Activated gamma-delta T cell treated with anti-CD3 and anti-CD28 coated beads, Interleukin-2, amount 50 U/mL, for 16 hours (primary cell): ENCODE measurements at places on chromosomes 3 and 15.
A peak's percentile ranks its signal among the peaks of the same experiment; 100 is the strongest.

DNA sequence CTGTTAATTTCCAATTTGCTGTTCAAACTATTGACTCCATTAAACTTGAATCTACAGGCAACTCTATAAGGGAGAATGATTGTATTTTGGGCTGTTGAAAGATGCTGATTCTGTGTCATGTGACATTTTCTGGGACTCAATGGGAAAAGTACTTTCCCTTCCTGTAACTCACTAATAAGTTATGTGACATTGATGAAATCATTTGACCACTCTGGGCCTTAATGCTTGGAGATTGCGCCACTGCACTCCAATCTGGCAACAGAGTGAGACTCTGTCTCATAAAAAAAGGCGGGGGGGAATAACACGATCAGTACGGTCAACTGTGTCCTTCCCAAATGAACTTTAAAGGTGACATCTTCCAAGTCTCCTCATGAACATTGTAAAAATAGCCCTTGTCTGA, 215.2 kb upstream of the SGO1 start:
- no peak for DNase-seq

- DNase-seq, result no peak
Measured at GRCh38 chr3:156834962-156835535, 8.9 kb downstream of the LEKR1 start.

GRCh38 chr3:186077466-186077865, 31.4 kb downstream of the ETV5 start:
- DNase-seq, result no peak

DNA sequence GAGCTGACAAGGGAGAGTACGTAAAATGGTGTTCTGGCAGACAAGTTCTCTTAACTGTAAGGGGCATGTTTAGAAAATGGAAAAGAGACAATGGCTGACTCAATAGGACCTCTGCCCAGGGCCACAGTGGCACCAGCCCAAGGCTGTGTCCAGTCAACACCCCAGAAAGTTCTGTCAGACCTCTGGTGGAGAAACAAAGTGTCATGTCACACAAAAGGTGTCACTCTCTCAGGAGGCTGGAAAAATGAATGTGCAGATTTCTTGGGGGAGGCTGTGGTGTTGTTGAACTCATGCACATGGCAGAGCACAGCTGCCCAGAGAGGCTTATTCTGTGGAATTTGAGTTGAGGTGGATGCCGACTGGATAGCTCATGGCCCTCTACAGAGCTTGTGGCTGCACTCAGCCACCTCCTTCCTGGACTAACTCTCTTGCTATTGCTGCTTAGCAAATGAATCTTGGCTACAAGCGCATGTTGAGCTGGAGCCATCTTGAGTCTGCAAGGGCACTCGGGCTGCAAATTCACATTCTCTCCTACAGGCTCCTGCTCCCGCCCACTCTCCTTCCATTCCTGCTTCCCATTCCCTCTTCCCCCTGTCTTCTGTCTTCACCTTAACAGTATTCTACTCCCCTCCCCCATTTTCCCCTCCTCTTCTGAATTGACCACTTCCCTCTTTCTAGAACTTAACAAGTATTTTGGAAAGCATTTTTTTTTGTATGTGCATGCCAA, 55.8 kb upstream of the SLC7A14 start:
- DNase-seq, result no peak

GRCh38 chr15:55248895-55249294, 40.7 kb downstream of the RAB27A start:
- no peak for DNase-seq

- DNase-seq, result no peak
Measured at GRCh38 chr3:149352556-149352955, 19.1 kb upstream of the TM4SF18 start.

DNA sequence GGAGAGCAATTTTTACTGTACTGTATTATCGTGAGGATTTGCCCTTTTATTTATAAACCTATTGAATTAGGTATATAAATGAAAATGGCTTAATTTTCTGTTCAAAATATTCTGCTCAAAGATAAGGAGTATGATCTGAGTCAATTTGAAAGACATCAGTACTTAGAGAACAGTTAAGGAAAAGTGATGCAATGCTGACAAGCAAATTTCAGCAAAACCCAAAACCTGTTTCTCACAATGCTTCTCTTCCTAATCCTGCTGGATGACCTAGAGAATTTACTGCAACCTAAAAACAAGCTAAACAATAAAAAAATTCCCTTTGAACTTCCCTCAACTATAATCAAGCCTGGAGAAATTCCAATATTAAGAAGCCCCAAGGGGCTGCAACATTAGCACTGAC, 82.7 kb downstream of the RFX7 start:
- DNase-seq, result no peak

GRCh38 chr15:75776065-75776423, 63.4 kb upstream of the CSPG4 start:
- DNase-seq, result no peak

GRCh38 chr3:76694063-76694462, 345.8 kb upstream of the ROBO2 start:
- no peak for DNase-seq

- DNase-seq, result no peak
Measured at GRCh38 chr15:36301947-36302346, 277.5 kb upstream of the CDIN1 start.

- DNase-seq, result no peak
Measured at GRCh38 chr3:5977331-5977730, 789.8 kb downstream of the EDEM1 start.

GRCh38 chr3:133460809-133461208, 61.0 kb downstream of the BFSP2 start:
- no peak for DNase-seq

- no peak for DNase-seq
Measured at GRCh38 chr3:20488151-20488550, 302.1 kb upstream of the SGO1 start.

DNA sequence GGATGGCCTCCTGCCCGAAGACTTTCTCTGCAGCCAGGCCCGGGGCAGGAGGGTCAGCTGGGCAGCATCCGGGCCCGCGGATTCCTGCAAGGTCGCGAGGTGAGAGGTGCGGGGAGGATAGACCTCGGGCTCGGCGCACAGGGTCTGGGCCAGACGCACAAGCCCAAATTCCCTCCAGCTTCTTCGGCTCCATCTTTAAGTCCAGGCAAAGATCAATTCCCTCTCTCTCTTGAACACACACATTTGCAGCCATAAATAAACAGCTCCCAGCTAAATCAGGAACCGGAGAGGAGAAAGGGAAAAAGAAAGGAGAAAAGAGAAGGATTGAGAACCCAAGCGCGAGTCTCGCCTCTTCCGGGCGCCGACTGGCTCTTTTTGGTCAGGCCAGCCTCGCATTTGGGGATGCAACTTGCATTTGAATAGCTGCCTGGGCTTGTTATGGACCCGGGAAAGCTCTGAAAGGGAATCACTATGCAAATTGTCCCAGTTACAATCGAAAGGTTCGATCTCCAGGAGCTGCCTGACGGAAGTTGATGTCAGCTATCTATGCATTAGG, 14.5 kb upstream of the ONECUT1 start:
- no peak for DNase-seq

GRCh38 chr3:60250810-60251209, 1000.4 kb downstream of the FHIT start:
- DNase-seq, result no peak

DNA sequence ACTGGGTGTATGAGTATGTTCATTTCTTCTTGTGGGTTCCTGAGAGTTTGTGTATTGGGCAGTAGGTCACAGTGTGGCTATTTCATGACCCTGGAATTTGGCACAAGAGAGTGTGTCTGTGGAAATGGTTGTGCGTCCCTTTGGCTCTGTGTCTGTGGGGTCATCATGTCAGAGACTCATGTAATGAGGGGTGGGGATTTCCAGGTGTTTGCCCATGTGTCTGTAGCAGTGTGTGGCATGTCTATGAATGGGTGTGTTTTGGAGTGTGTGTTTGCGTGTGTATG, 1.3 kb upstream of the GATA2 start:
- no peak for DNase-seq

DNA sequence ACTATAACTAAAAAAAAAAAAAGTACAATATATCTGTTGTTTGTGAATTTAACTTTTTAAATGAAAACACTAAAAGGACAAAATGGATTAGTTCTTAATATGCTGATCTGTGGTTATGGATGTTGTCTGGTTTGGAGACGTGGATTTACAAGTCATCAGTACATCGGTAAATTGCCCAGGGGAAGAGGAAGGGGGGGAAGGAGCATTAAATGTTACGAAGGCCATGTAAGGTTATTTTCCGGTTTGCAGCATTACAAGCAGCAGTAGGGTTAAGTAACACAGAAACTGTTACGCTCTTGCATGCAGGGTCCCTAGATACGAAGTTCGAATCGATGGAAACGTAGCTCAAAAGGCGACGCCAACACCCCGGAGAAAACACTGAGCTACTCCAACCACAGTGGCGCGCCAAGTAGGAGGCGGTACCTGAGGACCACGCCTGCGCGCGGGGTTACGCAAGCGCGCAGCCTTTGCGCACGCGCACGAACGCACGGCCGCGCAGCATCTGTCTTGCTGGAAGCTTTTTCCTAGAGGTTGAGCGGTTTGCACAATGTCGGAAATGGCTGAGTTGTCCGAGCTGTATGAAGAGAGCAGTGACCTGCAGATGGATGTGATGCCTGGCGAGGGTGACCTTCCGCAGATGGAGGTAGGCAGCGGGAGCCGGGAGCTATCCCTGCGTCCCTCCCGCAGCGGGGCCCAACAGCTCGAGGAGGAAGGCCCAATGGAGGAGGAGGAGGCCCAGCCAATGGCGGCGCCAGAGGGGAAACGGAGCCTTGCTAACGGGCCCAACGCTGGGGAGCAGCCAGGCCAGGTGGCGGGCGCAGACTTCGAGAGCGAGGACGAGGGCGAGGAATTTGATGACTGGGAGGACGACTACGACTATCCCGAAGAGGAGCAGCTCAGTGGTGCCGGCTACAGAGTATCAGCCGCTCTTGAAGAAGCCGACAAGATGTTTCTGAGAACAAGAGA, at the start of gene EID1:
EID1 (plus strand) TSS at position 505 of the 966 bp plus-strand sequence; CDS start at position 548, 43 bp downstream.
- DNase-seq, result peak; percentile 82

GRCh38 chr3:103672346-103672745, 1237.5 kb downstream of the ZPLD1 start:
- DNase-seq, result no peak

DNA sequence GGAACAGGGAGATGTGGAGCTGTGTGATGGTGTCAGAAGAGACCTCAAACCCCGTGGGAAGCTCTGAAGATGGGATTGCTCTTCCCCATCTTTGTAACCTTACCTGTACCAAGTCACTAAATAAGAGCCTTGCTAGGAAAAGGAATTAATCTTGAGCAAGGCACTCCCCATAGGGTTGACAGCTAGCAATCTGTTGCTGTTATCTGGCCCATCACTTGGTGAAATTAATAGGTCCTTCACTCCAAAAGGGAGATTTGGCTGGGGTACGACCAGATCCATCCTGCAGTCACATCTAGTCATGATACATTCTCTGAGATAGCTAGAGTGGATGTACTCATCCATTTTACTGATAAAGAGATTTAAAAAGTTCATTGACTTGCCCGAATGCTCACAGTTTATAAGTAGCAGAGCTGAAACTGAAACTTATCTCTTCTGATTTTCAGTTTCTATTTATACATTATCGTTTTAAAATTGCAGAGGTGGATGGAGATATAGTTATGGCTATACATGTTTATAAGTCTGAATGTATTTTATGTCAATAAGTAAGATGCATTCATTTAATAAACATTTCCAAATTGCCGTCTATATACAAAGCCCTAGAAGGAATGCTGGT, 299.1 kb upstream of the MCTP2 start:
- no peak for DNase-seq

- no peak for DNase-seq
Measured at GRCh38 chr15:47333734-47334133, 383.6 kb upstream of the SEMA6D start.
